ENCODE measurements at places on chromosomes 1 and 21.

DNA sequence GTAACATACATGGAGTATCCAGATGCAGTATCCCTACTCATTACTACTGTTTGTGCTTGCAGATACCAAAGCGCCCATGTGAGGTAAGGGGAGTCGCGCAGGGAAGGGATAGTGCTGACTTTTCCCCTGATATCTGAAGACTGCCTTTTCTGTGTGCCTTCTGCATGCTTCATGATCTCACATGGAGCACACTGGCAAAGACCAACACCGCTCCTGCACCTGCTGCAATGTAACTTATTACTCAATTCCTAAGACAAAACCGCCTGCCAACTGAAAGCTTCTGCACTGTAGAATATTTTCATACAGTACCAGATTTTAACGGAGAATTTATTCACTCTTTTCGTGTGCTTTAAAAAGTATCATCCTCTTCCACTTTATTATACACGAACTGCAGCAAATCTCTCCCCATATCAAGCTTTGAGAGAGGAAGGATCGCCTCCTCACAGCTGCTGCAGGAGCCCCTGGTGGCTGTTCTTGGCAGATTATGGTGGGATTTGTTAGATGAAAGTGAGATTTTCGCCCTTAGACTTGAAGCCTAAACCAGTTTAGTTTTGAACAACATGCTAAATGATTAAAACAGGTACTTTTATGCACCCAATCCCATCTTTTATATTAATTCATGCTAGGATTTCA, 99.1 kb downstream of the PTPN14 start:
- no peak for DNase-seq

DNA sequence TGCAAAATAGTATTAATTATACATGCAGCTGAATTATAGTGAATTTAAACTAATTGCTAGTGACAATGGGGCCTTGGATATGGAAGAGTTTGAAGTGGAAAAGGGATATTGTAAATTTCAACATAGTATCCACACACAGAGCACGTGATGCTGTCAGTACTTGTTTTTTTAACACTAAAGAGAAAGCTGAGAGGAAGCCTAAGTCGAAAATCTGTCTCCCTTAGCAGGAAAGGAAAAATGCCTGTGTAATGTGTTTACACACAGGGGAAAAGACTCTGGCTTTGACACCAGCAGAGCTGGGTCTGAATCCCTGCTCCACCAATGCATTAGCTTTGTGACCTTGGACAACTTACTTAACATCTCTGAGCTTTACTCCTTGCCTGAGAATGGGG, 42.6 kb downstream of the PCSK9 start:
- DNase-seq: no peak

DNA sequence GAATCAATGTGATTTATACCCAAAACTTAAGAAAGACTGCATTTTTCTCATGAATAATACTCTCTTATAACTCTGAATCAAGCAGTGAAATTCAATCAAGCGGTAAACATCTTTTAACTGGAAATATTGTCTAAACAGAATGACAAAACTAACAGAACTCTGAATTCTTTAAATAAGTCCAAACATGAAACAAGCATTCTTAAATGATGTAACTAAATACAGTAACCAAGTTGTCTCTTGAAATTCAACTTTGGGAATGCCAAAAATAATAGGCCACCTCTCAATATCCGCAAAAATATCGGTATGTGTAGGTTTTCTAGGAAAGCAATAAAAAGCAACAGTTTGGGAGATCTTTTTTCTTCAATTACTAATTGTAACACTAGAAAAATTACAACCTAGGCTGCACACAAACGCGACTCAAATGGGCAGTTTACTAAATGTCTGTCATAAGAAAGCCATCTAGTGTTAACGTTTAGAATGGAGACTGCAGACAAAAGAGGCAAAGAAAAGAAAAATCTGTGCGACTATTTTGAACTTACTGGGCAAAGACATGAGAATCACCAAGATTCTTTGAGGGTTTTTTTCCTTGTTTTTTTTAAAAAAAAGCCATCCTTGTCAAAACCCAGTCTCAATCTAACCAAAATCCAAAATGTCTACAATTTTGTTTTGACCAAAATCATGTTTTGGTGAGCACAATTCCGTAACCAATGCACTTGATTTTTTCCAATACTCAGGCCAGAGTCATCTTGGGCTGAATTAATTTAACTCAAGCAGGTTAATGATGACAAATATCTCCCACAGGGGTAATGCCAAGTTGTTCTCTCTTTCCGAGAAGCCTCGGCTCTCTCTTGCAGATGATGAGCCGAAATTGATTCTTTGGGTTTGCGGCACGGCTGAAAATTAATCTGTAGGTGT, 1.3 kb downstream of the SIPA1L2 start:
- DNase-seq: peak; percentile 74

- DNase-seq: no peak
These were observed 49.6 kb downstream of the UBE2T start for GRCh38 chr1:202291961-202292712.

GRCh38 chr1:243341074-243341473, 85.2 kb downstream of the SDCCAG8 start:
- DNase-seq: no peak

GRCh38 chr1:92975551-92976232, 14.4 kb upstream of the DIPK1A start:
- no peak for DNase-seq

DNA sequence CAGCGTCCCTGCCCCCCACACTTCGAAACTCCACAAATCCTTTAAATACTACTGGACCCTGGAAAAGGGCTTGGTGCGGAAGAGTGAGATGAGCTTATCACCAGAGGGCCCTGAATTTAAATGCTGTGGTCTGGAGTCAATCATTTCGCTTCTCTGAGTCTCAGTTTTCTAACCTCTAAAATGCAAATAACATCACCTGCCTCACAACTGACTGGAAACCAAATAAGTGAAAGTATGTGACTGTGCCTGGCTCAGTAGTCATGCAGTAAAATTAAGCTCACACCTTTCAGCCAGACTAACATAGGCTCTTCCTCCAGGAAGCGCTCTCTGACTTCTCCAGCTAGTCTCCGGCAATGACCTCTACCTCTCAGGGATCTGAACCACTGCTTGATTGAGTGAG, 4.2 kb downstream of the GJA4 start:
- no peak for DNase-seq

DNA sequence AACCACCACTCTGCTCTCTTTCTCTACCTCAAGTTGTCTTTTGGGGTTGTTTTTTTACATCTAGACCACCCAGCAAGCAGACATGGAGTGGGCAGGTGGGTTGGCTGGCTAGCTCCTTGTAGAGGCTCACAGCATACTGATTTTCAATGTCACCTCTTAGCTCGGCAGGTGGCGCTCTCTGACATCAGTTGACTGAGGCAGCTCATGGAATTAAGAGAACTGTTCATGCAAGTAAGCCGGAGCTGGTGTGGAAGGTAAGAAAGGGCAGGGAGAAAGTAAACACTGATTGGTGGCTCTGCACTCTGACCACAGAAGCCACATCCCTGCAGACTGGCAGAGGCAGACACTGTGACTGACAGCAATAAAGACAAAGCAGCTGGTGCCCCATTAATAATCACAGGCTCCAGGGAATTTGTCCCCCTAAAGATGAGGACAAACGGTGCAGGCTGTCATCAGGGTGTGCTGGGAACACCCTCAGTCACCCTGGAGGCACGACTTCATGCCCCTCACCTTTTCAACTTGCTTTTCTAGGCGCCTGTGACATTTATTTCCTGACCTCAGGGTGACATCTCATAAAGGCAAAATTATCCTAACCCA, 226.8 kb downstream of the LMX1A start:
- DNase-seq: peak; percentile 25

- DNase-seq: no peak
These were observed 875 bp upstream of the FAM3B start for GRCh38 chr21:41315726-41316125.

GRCh38 chr1:116256286-116256649, 116.8 kb upstream of the ATP1A1 start:
- no peak for DNase-seq

DNA sequence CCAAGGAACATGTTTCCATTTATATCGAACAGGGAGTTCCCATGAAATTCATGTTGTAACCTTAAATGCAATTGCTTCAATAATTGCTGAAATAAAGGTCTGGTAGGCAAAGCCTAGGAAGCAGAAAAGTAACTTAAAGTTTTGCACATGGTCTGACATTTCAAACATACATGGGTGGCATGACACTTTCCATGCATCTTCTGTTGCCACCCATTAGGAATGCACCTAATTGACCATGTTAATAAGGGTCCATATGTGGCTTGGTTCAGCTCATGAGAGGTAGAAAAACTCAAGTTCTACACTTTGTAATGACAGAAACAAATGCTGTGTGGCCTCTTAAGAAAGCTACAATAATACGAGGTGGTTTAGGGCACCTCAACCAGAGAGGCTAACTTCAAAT, 72.0 kb upstream of the GORAB start:
- no peak for DNase-seq

DNA sequence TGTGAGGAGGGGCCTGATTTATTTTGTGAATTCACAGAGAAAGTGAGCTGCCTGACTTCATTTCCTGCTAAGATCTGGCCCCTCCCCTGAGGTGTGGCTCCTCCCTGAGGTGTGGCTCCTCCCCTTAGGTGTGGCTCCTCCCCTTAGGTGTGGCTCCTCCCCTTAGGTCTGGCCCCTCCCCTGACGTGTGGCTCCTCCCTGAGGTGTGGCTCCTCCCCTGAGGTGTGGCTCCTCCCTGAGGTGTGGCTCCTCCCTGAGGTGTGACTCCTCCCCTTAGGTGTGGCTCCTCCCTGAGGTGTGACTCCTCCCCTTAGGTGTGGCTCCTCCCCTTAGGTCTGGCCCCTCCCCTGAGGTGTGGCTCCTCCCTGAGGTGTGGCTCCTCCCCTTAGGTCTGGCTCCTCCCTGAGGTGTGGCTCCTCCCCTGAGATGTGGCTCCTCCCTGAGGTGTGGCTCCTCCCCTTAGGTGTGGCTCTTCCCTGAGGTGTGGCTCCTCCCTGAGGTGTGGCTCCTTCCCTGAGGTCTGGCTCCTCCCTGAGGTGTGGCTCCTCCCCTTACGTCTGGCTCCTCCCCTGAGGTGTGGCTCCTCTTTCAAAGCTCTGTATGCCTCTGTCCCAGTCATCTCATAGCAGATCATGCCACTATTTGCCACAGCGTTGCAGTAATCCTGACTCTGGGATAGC, 26.9 kb upstream of the LRRC3 start:
- DNase-seq: no peak

DNA sequence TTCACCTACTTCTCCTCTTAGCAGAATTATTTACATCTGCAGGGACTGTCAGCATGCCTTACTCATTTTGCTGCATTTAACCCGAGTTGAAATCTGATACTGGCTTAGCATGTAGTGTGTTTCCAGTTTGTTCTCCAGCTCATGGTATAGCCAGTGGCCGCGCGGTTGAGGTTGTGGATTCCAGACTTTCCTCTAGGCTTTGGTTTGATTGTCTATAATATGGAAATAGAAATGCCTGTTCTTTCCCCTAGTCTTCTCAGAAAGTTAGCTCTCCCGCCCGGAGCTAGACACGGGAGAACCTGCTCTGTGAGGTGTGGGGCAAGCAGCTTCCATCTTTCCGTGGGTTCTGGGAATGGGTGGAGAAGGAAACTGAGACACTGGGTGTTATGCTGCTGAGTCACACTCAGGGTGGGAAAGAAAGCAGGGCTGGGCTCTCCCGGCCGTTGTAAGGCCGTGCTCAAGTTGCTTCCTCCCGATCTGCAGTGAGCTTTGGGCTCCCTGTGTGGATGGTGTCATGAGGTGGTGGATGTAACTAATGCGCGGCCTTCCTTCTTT, 206.8 kb upstream of the TMEM51 start:
- no peak for DNase-seq

DNA sequence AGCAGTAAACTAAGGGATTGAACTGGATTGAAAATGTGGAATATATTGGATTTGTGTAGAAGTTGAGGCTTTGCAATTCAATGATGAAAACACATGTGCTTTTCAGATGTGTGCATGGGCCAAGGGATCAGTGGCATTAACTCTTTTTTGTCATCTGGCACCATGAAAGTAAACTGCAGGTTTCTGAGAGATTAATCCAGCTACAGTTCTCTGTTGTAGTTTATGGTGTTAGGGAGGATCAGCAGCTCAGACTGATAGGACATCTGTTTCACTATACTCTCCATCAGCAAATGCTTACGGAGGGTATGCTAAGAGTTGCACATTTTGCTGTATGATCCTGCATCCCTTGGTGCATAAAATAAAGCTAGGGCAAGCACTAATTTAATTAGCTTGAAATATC, 82.6 kb downstream of the C1orf21 start:
- no peak for DNase-seq

GRCh38 chr1:221309723-221310122, 430.5 kb downstream of the HLX start:
- no peak for DNase-seq

DNA sequence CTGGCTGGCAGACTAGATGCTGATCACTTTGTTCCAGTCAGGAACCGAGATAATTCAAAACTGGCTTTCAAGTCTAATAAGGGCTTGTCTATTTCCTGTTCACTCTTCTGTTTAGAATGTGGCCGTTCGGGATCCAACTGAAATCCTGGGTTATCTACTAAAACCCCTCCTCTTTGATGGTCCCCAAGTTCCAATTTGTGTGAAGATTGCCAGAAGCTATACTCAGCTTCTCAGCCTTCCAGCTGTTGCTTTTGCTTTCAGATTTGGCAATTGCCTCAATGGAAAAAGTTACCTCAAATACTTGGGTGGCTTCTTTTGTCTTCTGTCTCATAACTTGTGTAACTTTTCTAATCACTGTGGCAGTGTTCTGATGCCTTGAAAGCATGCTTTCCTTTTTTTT, 43.7 kb downstream of the BTBD8 start:
- no peak for DNase-seq

DNA sequence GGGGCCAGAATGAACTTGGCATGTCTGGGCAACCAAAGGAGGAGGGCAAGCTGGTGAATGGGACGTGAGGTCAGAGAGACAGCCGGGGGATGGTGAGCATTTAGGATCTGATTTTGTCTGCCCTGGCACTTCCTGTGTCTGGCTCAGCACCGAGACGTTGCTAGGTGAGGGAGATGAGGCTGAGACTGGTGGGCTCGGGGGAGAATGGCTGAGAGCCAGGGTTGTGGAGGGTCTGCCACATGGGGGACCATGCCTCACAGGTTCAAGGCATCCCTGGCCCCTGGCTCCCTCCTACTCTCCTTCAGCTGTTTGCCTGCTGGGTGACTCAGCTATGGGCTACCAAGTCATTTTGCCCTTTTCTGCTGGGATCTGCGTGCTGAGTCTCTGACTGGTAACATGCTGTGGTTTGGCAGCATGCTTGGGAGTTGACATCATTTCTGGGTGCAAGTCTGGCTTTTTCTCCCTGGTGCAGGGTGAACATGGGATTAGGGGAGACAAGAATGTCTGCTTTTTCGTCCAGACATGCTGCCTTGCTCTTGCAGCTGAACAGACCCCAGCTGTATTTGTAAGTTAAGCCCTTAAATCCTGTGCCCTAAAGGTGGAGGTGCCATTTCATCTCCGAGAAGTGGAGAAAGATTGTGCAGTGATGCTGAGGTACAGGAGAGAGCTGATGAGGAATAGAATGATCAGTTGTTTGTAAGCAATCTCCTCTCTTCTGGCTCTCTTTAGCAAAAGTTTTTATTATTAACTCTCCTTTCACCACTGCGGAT, 17.6 kb downstream of the GALNT2 start:
- no peak for DNase-seq

DNA sequence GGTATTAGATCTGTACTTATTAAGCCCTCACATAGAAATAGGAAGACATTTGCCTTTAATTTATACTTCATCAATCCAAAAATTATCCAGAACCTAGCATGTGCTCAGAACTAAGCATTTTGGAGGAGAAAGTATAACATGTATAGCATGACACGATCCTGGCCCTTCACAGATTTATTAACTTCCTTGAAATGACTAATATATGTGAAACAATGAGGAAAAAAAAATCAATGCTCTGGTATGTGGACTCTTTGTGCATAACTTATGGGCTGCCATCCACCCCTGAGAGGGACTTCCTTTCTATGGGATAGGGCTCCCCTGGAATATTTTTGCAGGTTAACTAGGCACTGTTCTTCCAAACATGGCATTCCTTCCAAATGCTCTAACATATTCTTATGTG, 36.6 kb downstream of the CCDC185 start:
- DNase-seq: no peak

Data from AML-193 (cell line).